ENCODE measurements at places on chromosomes 12 and 14.

DNA sequence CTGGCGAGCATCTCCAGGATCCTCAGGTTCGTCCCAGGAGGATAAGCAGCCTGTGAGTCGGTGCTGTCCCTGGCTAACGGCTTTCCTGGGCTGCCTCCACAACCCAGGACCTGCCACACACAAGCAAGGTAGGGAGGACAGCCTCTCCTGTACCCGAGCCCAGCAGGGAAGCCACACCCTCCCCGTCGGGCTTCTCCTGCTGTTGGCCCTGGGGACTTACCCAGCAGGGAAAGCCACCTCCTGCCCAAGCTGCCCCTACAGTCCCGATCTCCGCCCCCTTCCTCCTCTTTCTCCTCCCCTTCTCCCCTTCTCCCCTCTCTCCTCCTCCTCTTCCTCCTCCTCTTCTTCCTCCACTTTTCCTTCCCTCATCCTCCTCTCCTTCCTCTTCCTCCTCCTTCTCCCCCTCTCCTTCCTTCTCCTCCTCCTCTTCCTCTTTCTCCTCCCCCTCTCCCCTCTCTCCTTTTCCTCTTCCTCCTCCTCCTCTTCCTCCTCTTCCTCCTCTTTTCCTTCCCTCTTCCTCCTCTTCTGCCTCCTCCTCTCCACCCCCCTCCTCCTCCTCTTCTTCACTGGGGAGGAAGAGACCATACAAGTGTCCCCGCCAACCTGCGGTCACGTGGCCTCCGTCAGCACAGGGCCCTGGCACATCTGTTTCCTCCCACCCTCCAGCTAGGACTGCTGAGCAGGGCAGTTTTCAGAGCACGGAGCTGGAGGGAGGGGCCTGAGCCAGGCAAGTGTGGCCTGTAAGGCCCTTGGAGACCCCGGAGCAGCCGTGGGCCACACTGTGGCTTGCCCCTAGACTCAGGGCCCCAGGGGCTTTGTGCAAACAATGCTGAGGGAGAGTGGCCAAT is 17.3 kb upstream of the RFLNA start:
- no peak for DNase-seq

DNA sequence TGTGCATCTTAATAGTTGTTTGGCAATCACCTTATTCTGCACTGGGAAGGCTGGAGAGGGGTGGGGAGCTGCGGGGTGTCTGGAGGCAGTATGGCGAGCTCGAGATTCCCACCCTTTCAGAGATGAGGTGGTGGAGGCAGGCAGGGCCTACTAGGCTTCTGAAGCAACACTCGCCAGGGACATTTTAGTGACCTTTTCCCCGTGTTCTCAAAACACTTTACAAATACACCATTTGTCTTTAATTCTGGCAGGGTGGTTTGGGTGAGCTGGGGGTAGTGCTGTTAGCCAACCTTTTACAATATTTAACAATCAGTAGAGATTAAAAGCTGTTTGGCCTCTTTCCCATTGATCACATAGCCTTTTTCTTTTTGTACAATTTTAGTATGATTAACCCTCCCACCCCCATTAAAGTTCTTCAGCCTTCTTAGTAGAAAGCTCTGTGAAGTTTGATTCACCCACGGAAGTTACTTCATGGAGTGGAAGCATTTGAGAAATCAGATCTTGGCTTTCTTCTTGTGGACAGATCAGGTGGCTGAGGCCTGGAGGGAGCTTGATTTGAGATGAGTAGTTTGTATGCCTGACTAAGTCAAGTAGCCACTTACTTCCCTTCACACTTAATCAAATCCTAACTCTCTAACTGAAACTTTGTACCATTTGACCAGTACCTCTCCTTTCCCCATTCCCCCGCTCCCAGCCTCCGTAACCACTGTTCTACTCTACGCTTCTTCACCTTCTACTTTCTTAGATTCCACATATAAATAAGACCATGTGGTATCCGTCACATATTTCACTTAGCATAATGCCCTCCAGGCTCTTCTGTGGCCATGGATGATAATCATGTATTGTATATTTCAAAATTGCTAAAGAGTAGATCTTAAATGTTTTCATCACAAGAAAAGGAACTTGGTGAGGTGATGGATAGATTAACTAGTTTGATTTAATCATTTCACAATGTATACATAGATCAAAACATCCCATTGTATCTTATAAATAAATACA is 41.0 kb downstream of the TRAF3 start:
- DNase-seq = no peak

GRCh38 chr12:24838531-24838950 is 110.4 kb downstream of the BCAT1 start:
- DNase-seq = no peak

- no peak for DNase-seq
Measured at GRCh38 chr14:54647378-54647777, 80.5 kb downstream of the SAMD4A start.

DNA sequence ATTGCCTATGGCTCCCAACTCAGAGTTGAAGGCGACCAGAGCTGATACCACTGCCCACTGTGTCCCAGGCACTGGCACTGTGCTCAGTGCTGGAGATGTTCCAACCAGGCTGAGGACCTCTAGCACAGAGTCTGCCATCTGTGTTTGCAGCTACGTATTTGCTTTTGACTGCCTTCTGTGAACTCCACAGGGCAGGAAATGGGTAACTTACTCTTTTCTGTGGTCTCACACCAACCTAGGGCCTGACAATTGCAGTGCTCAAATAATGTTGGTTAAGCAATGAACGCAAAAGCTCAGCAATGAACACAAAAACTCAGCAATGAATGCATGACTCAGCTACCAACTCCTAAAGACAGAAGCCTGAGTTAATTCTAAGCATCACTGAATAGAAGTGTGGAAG is 202.8 kb downstream of the NUAK1 start:
- no peak for DNase-seq

DNA sequence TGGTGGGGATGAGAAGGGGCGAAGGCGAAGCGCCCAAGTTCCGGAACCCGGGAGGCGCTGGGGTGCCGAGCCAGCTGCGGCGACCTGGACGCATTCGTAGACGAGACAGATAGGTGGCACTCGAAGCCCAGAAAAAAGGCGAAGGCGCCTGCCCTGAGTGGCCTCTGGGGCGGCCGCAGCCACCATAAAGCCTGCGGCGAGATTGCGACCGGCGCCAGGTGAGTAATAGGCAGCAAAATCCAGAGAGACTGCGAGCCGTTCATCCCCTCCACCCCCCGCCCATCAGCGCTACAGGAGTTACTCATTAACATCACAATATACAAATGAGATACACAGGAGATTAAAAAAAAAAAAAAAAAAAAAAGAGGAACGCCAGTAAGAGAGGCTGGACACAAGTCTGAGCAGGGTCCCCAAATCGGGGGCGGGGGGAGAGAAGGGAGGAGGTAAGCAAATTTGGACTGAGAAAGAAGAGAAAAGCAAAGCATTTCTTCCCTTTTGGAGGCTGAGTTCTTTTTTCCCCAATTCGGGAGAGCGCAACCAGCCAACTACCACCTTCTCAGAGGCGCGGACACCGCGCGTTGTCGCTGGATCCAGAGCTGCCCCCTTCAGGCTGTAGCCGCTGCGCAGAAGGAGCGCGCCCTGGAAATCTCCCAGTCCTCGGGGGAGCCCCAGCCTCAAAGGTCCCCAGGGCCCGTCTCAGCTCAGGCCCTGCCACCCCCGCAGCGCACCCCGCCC is 15.7 kb downstream of the TBX3 start:
- no peak for DNase-seq

- no peak for DNase-seq
Measured at GRCh38 chr12:50419112-50419909, 18.6 kb downstream of the LARP4 start.

- DNase-seq = no peak
Measured at GRCh38 chr12:1828856-1829255, 8.5 kb downstream of the LRTM2 start.

DNA sequence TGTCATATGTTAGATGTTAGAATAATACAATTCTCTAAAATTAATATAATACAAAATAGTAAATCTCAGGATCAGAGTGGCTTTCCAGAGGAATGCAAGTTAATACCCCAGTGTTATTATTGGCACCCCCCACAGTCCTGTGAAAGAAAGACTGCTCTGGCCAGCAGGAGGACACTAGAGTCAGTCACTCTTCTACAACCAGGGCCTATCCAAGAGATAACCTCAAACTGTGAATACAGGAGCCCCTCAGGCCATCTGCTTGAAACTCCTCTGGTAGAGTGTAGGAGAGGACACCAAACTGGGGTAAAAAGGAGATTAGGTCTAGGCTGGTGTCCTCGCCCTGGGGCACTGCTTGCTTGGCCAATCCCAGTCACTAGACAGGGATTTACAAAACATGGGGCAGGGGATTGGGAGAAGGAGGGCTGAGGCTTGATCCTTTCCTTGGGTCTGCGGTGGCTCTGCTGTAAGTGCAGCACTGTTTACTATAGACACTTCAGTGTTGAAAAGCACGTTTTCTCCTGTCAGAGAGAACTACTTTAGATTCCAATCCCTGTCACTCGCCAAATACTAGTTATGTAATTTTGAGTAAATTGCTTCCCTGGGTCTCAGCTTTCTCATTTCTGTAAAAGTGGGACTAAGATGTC is 44.5 kb upstream of the PTPRR start:
- DNase-seq = no peak

DNA sequence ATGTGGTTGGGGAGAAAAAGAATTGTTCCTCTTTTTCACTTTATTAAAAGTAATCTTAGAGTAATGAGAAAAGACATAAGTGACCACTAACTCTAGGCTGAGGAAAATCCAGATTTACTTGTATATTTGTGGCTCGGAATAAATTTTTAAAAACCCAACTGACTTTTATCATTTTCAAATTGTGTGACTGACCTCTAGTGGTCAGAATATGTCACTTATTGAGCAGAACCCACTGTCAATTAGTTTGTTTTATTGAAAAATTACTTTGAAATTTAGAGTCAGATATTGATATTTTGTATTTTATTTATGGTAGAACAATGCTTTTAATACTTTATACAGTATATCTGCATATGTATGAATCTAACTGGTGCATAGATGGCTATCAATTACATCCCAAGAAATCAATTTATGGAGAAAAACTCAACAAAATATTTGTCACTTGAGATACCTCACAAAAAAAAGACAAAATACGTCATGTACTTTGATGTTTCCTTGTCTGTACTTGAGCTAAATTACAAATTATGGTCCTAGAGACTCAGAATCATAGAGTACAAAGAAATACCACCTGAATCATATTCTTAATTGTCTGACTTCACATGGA is 229.4 kb downstream of the CNTN1 start:
- no peak for DNase-seq

DNA sequence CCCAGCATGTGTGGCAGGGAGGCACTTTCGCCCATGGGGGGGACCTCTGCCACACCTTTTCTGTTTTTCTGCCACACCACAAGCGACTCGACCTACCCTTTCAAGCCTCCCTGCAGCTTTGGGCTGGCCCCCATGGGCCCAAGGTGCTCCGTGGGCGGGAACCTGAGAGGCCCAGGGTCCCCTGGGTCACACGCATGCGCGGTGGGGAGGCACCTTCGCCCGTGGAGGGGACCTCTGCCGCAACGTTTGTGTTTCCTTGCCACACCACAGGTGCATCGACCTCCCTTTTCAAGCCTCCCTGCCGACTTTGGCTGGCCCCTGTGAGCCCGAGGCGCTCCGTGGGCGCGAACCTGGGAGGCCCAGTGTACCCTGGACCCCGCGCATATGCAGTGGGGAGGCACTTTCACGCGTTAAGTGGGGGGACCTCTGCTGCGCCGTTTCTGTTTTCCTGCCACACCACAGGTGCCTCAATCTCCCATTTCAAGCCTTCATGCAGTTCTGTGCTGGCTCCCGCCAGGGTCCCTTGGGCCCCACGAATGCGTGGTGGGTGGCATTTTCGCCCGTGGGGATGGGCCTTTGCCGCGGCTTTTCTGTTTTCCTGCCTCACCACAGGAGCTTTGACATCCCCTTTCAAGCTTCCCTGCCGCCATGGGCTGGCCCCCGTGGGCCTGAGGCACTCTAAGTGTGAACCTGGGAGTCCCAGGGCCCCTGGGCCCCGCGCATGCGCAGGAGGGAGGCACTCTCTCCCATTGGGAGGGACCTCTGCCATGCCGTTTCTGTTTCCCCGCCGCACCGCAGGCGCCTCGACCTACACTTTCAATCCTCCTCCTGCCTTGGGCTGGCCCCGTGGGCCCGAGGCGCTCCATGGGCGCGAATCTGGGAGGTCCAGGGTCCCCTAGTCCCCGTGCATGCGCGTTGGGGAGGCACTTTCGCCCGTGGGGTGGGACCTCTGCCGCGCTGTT is 332.2 kb downstream of the ALG10 start:
- DNase-seq = no peak

DNA sequence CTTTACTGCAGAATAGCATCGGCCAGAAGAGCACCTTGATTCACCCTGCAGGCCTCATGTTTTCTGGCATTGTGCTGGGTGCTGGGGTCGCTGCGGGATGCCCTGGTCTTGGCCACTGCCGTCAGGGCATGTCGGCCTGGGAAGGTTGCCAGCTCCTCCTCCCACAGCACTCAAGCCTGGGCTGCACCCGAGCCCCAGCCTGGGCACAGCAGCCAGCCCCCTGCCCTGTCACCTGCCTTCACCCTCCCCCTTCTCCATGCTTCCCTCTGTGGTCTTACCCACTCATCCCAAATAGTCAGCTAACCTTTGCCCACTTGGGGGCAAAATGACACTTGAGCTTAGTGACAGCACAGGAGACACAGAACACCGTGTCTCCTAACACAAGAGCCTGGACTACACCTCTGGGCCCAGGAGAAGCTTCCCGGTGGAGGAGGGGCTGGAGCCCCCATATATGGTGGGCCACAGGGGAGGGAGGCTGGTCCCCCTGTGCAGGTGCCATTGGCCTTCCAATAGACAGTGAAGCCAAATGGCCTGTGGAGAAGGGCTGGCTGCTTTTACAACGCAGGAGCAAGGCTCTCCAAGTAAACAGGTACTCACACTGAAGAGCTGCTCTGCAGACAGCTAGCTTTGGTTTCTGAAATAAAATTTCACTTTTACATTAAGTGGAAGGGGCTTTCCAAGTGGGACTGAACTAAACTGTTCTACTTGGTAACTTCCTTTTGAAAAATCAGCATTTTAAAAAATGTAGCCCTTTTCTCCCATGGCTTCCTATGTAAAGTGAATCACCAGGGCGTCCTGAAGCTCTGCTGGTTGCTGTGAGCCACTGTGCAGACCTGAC is 51.2 kb upstream of the AMN start:
- DNase-seq = no peak

DNA sequence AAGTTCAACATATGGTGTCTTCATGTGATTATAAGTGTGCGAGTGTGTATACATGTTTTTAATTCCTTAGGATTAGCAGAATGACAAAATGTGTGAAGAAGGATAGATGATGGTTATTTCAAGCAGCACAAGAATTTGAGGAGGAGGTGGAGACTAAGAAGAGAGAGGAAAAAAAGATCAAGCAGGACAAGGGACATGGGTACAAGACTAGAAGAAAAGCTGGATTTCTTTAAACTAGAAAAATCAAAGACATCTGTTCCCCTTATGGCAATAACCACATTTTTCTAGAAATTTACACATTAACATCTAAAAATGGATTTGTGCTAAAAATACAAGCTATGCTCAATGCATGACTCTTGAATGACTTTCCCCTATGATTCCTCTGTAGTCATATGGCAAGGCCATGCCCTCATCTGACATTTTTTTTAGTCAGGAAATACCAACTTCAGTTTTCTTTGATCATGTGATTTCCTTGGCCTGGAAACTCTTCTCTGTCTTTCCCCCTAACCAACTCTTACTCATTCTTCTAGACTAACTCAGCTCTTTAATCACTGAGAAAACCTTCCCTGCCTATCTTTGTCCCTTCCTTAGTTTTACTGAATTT is 435.8 kb downstream of the NRXN3 start:
- no peak for DNase-seq

Data from CD4-positive, alpha-beta T cell treated with Interleukin-6 for 4 hours (primary cell).